ENCODE measurements at places on chromosomes 11 and 22.

GRCh38 chr11:119796363-119797060 lies 67.5 kb upstream of the NECTIN1 start:
- no peak for DNase-seq

DNA sequence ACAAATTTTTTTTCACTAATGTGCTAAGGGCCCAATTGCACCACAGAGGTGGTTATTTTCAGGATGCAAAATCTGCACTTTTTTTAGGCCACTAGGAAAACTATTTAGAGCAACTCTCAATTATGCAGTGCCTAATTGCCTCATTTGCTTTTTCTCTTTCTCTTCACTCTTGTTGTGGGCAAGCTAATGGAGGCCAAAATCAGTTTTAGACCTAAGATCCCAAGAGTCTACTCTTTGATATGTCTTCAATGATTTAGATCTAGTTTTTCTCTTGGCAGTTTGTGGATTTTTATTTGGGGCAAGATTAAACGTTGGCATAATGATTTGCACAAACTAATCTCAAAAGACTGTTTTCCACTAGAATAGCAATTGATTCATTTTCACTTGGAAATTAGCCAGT lies 1996.9 kb downstream of the LRRC4C start:
- no peak for DNase-seq

- DNase-seq = no peak
These were observed 50.4 kb downstream of the TCP11L1 start for GRCh38 chr11:33089776-33090175.

GRCh38 chr11:65013130-65013887 lies 651 bp upstream of the ARL2 start:
- DNase-seq = peak; percentile 84

DNA sequence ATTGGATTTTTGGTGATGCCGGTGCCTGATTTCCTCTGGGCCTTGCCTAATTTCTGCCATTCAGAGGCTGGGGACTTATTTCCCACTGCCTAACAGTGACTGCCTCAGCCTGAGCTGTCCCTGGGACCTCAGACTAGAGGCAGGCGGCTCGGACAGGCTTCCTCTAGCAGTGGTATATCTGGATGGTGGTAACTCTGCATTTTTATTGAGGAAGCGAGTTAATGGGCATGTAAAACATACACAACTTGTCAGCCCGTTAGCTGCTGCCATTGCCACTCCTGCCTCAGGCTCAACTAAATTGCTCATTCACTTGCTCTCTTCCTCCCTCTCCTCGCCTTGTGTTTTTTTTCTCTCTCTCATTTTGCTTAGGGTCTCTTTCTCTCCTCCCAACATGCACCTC lies 561.6 kb downstream of the BUD13 start:
- DNase-seq = no peak

DNA sequence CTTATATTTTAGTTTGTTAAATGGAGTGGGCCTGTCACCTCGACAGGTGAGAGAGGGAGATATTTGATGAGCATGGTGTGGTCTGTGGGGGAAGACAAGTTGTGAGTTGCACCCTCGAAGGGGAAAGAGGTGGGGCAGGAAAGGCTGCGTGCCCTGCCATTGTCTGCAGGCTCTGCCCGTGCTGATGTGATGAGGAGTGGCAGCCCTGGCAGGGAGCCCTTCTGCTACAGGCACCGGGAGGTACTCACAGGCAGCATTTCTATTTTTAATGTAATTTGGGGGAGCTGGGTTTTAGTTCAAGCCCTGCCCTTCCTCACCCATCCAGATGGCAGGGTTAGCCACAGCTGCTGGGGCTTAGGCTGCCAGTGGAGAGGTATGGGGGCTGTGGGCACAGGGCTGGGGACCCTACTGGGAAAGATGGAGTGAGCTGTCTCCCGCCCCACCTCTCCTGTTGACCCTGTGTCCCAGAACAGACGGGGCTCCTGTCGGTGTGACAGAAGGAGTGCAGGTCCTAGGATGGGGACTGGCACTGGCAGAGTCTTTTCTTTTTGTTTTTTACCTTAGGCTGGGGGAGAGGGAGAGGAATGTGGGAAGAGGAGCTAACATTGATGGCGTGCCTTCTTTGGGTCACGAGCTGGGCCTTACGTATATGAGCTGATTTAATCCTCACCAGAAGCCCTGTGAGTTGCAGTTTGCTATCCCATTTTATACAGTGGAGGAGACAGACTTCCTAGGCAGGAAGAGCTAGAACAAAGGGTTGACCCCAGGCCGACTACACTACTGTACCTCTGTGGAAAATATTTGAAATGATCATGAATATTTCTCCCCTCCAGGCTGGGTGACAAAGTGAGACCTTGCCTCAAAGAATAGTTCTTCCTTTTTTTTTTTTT lies 51.6 kb downstream of the CEP164 start:
- DNase-seq = no peak

DNA sequence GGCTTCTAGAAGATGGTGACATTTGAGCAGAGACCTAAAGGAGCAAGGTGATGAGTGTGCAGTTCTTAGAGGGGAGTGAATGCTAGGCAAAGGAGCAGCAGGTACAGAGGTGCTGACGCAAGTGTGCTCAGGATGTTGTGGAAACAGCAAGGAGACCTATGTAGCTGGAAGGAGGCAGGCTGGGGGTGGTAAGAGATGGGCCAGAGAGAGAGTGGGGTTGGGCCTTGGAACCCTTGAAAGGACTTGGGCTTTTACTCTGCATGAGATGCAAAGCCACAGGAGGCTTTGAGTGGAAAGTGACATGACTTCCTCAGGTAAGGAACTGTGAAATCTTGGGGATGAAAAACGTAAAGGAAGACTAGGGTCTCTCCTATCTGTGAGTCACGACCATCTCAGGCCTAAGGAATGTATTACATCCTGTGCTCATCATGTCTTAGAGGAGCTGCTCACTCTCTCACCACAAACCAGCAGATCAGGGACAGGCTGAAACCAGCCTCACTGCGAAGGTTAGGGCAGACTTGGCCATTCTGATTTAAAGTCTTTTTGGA lies 65.4 kb downstream of the MICAL2 start:
- no peak for DNase-seq

GRCh38 chr11:74615311-74615710 lies 22.9 kb downstream of the POLD3 start:
- no peak for DNase-seq

- DNase-seq = no peak
These were observed 6.7 kb downstream of the RNF141 start for GRCh38 chr11:10534316-10534715.

DNA sequence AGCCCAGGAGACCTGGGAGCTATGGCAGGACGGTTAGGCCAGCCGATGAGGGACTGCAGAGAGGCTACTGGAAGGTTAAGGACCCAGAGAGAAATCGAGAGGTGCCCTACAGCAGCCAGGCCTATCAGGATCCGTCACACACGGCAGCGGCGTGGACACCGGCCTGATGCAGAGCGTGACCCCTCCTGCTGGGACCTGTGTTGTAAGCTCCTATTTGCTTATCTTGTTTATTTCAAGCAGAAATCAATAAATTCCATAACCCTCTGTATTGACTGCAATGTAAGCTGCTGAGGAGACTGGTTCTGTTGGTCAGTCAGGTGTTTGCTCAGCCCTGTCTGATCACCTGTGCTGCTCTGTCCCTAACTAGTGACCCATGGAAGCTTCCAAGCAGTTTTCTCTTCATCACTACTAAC lies 39.9 kb downstream of the PPP2R1B start:
- no peak for DNase-seq

Data from stimulated activated CD4-positive, alpha-beta T cell treated with anti-CD3 and anti-CD28 coated beads, TNF-alpha, amount 100 ng/mL, for 24 hours (primary cell).